ENCODE measurements at places on chromosomes 4 and X. TPM values are rescaled to one million over a fixed set of nuclear protein-coding genes. Genes with fewer than 3 reads are reported as not detected.
A peak's percentile ranks its signal among the peaks of the same experiment; 100 is the strongest.

DDIT4L gene
- 30.0 TPM for total RNA-seq

GRCh38 chrX:56726605-56727004 is 2.4 kb upstream of the NBDY start:
- no peak overlapping the region for H3K4me3 ChIP-seq
- H3K27ac ChIP-seq, result no peak overlapping the region
- H3K4me1 ChIP-seq, result no peaks in the 10 kb centered on the region
- peaks cover 18% of the 10 kb centered on the region for H3K27me3 ChIP-seq
- peak; percentile 65 for DNase-seq

ENOPH1 gene
- 27.2 TPM for total RNA-seq

GDI1 gene
- total RNA-seq, result 45.4 TPM

GRCh38 chr4:177177541-177178081 is 132.1 kb upstream of the NEIL3 start:
- H3K27ac ChIP-seq, result peak overlapping the region; percentile 17
- no peaks in the 10 kb centered on the region for H3K27me3 ChIP-seq
- no peak overlapping the region for H3K4me3 ChIP-seq
- H3K4me1 ChIP-seq, result no peaks in the 10 kb centered on the region
- DNase-seq, result peak; percentile 70
- no peaks in the 10 kb centered on the region for H3K36me3 ChIP-seq

DNA sequence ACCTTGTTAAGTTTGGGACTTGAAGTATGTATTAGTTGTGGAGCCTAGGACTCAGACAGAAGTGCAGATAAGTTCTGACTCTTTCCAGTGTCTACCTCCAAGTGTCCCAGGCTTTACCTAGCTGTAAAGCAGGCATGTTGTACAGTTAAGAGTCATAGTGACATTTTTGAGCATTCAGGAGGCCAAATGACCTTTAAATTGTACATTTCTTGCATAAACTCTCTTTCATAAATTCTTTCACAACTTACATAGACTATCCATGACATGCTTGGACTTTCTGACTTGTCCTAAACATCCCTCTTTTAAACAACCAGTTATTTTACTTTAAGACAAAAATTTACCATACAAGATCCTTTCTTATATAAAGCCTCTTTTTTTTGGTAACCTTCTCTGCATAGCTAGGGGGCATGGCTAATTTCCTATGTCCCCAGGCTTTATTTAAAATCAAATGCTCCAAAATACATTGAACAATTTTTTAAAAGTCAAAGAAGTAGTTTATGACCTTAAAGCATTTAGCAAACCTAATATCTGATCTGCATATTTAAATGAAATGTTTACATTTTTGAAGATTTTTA is 40.1 kb upstream of the UGT8 start:
- H3K36me3 ChIP-seq, result no peaks in the 10 kb centered on the region
- no peaks in the 10 kb centered on the region for H3K4me1 ChIP-seq
- no peaks in the 10 kb centered on the region for H3K27me3 ChIP-seq
- DNase-seq, result no peak
- no peak overlapping the region for H3K4me3 ChIP-seq

DNA sequence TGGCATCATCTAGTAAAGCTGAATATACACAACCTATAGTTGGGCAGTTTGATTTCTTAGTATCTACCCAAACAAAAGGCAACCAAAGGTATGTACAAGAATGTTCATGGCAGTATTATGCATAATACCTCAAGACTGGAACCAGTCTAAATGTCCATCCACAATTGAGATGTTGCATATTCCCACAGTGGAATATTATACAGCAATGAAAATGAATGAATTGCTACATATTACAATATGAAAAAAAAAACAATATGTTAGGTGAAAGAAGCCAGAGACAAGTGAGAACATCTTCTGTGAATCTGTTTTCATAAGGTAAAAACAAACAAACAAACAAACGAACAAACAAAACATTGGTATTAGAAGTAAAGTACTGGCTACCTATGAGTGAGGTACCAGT is 11.6 kb upstream of the RAB28 start:
- peaks cover 4% of the 10 kb centered on the region for H3K27me3 ChIP-seq
- no peaks in the 10 kb centered on the region for H3K4me1 ChIP-seq
- DNase-seq, result no peak

GRCh38 chr4:27293831-27294230 is 433.2 kb downstream of the STIM2 start:
- H3K27me3 ChIP-seq, result no peaks in the 10 kb centered on the region
- H3K36me3 ChIP-seq, result no peaks in the 10 kb centered on the region
- no peak for DNase-seq
- H3K4me3 ChIP-seq, result no peak overlapping the region
- no peaks in the 10 kb centered on the region for H3K4me1 ChIP-seq
- H3K27ac ChIP-seq, result no peak overlapping the region

- H3K4me1 ChIP-seq, result no peaks in the 10 kb centered on the region
- H3K27ac ChIP-seq, result no peak overlapping the region
- DNase-seq, result no peak
- no peaks in the 10 kb centered on the region for H3K27me3 ChIP-seq
These were observed 321.7 kb upstream of the FSTL5 start for GRCh38 chr4:162485486-162485885.

DNA sequence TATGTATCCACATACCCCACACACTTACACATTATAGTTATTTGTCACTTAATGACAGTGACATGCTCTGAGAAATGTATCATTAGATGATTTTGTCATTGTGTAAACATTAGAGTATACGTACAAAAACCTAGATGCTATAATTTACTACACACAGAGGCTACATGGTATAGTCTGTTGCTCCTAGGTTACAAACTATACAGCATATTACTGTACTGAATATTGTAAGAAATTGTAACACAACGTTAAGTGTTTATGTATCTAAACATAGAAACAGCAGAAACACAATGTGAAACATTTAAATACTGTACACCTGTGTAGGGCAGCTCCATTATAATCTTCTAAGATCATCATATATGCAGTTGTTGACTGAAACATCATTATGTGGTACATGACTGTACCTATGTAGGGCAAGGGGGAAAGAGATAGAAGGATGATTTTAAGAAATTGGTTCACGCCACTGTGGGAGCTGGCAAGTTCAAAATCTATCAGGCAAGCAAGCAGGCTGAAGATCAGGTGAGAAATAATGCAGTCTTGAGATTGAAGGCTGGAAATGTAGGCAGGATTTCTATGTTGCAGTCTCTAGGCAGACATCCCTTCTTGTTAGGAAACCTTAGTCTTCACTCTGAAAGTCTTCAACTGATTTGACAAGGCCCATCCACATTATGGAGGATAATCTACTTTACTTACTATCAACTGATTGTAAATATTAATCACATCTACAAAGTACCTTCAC is 78.0 kb upstream of the CPEB2 start:
- H3K4me1 ChIP-seq, result no peaks in the 10 kb centered on the region
- no peak overlapping the region for H3K27ac ChIP-seq
- DNase-seq, result no peak
- no peaks in the 10 kb centered on the region for H3K27me3 ChIP-seq
- H3K36me3 ChIP-seq, result no peaks in the 10 kb centered on the region

DNA sequence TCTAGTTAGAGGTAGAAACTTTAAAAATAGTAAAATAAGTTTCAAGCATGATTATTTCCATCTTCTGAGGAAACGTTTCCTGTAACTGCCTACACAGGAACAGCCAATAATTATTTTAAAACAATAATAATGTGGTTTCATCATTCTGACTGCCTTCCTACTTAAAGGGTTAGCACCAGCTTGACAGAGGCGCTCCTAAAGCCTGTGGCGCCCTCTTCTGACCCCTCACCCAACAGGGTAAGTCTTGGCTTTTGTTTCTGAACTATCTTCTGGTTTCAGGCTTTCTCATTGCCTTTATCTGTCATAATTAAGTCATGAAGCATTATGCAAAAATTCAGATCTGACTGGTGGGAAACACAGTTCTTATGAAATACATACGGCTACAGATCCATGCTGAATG is 96.7 kb downstream of the ITM2A start:
- no peak overlapping the region for H3K27ac ChIP-seq
- H3K27me3 ChIP-seq, result no peaks in the 10 kb centered on the region
- H3K4me3 ChIP-seq, result no peak overlapping the region
- H3K36me3 ChIP-seq, result no peaks in the 10 kb centered on the region
- DNase-seq, result peak; percentile 71

- no peak overlapping the region for H3K27ac ChIP-seq
- no peaks in the 10 kb centered on the region for H3K36me3 ChIP-seq
- DNase-seq, result no peak
- H3K4me3 ChIP-seq, result no peak overlapping the region
- no peaks in the 10 kb centered on the region for H3K4me1 ChIP-seq
- H3K27me3 ChIP-seq, result peaks cover 23% of the 10 kb centered on the region
These were observed 14.8 kb downstream of the LHFPL1 start for GRCh38 chrX:112664924-112665323.

RAB39B gene
- 0.40 TPM for total RNA-seq

MCF2 gene
- 0.27 TPM for total RNA-seq

DNA sequence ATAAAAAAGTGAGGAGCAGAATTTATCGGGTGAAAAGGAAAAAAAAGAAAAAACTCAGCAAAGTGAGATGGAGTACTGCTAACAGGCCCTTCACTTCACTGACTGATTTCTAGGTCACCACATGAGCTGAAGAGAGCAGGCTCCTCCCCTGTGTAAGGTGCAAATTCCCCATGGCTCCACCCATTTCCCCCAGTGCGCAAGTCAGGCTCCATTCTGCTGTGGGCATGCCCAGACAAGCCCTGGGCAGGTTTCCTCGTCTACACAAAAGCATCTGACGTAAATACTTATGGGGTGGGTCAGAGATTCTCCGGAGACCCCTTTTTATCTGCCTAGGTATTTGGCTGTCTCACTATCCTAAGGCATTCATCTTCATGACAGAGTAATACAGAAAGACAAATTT is 157.9 kb downstream of the MAGEB5 start:
- no peak for DNase-seq
- no peaks in the 10 kb centered on the region for H3K4me1 ChIP-seq
- no peaks in the 10 kb centered on the region for H3K27me3 ChIP-seq
- no peak overlapping the region for H3K27ac ChIP-seq
- no peak overlapping the region for H3K4me3 ChIP-seq
- no peaks in the 10 kb centered on the region for H3K36me3 ChIP-seq

- H3K4me3 ChIP-seq, result no peak overlapping the region
- H3K4me1 ChIP-seq, result no peaks in the 10 kb centered on the region
- H3K27ac ChIP-seq, result no peak overlapping the region
- DNase-seq, result no peak
- H3K36me3 ChIP-seq, result no peaks in the 10 kb centered on the region
- H3K27me3 ChIP-seq, result peaks cover 2% of the 10 kb centered on the region
These were observed 47.0 kb downstream of the TASL start for GRCh38 chrX:30530606-30531005.

ENPP6 gene
- total RNA-seq, result 8.1 TPM

DNA sequence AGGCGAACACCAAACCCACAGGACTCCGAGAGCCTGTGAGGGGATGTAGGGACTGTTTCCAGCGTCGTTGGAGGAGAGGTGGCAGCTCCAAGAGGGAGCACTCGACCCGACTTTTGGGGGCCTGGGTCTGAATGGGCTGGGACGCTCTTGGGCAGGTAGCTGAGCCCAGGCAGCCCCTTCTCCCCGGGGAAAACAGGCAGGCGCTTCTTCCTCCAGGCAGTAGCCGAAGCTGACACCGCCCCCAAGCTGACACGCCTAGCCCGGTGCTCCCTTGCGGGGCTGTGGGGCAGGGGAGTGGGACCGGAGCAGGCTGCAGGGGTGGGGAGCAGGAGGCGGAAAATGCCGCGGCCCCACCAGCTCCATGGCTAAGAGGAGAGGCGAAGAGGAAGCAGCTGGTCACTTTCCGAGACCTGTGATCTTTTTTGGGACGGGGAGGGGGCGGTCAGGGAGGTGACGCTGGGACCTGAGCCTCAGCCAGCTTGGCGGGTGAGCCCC is 4.2 kb downstream of the NKX1-1 start:
- no peaks in the 10 kb centered on the region for H3K4me1 ChIP-seq
- peaks cover 69% of the 10 kb centered on the region for H3K27me3 ChIP-seq
- no peak for DNase-seq
- H3K4me3 ChIP-seq, result no peak overlapping the region

NMU gene
- total RNA-seq, result 1.2 TPM

SASH3 gene
- total RNA-seq, result 2.4 TPM

RTL9 gene
- 0.80 TPM for total RNA-seq

DNA sequence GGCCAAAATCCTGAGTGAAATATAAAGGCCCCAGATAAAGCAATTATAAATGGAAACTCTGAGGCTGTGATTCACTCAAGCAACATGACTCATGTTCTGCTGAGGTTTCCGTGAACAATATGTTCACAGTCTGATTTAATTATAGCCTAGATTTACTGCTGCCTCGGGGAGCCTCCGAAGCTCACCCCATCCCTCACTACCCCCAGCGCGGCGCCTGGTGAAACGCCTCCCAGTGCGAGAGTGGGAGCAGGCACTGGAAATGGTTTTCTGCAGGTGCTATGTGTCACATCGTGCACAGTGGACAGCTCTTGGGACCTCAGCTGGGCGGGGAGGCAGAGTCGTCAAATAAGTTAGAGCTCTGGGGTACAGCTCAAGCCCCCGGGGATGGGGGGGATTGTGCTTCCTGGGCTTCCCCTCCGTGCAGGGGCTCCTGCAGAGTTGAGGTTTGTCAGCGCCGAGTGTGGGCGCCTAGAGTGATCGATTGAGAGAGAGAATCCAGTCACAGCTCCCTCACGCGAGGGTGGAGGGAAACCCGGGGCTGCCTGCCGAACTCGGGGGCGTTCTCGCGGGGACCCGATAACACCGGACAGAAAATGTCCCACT is 110.6 kb downstream of the PHKA2 start:
- H3K4me1 ChIP-seq, result peaks cover 7% of the 10 kb centered on the region
- H3K27ac ChIP-seq, result no peak overlapping the region
- H3K4me3 ChIP-seq, result no peak overlapping the region
- H3K36me3 ChIP-seq, result no peaks in the 10 kb centered on the region

DNA sequence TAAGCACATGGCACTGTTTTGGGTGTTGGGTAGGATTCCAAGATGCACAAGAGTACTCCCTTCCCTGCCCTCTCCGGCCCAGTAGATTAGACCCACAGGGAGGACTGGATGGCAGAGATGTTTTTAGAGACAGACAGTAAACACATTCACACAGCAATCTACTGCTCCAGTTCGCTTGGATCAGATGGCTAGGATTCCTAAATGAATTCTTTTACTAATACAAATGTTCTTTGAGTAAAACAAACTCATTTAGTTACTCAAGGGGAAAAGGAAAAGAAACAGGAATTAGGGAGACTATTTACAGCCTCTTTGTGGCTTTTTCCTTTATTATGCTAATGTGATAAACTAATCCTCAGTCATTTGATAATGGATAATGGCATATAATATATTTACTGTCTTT is 5.9 kb downstream of the SNX25 start:
- peaks cover 6% of the 10 kb centered on the region for H3K4me1 ChIP-seq
- no peak for DNase-seq
- no peak overlapping the region for H3K27ac ChIP-seq

- peak; percentile 61 for DNase-seq
- H3K27ac ChIP-seq, result no peak overlapping the region
- no peaks in the 10 kb centered on the region for H3K27me3 ChIP-seq
- no peaks in the 10 kb centered on the region for H3K4me1 ChIP-seq
- H3K4me3 ChIP-seq, result no peak overlapping the region
These were observed 727.8 kb upstream of the LCORL start for GRCh38 chr4:18749391-18749790.

- no peaks in the 10 kb centered on the region for H3K27me3 ChIP-seq
- no peak overlapping the region for H3K4me3 ChIP-seq
- no peaks in the 10 kb centered on the region for H3K4me1 ChIP-seq
- H3K36me3 ChIP-seq, result no peaks in the 10 kb centered on the region
These were observed 165.9 kb downstream of the IL15 start for GRCh38 chr4:141802333-141802732.
